Activated CD8-positive, alpha-beta memory T cell treated with anti-CD3 and anti-CD28 coated beads for 48 hours (primary cell): ENCODE measurements at places on chromosomes 5 and 9.

DNA sequence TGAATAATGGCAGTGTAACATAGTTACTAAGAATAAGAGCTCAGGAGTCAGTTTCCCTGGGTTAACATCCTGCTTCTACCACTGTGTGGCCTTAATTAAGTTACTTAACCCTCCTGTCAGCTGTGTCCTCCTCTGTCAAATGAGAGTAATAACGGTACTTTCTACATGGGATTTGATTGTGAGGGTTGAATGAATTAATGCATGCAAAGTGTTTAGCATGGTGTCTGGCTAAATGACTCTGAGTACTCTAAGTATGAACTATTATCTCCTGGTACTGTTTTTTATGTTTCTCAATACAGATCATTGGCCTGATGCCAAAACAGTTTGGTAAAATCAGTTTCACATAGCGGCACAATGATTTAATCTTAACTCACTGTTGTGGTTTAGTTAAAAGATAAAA lies 19.6 kb downstream of the ZNF131 start:
- DNase-seq, result no peak

- no peak for DNase-seq
Measured at GRCh38 chr5:73304381-73304780, 131.4 kb downstream of the TMEM174 start.

GRCh38 chr9:127534931-127535330 lies 77.1 kb upstream of the STXBP1 start:
- no peak for DNase-seq

DNA sequence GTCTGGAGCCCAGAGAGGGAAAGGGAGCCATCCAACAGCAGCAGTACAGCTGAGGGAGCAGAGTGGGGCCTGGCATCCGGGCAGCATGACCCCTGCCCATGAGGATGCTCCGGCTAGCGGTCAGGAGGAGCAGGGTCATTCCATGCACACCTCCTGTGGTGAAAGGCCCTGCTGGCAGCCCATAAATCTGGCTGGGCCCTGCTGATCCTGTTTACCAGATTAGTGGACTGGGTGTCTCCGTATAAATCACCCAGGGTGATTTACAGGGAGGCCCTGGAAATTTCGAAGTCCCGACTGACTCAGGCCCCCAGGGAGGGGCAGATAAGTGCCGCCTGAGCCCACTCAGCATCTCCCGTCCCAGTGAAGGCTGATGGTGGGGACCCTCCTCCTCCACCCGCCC lies 117.6 kb upstream of the HAND1 start:
- DNase-seq, result no peak

GRCh38 chr5:138875946-138876345 lies 811 bp upstream of the LRRTM2 start:
- DNase-seq, result no peak

GRCh38 chr9:131235480-131235851 lies 40.8 kb downstream of the FAM78A start:
- DNase-seq, result no peak

- no peak for DNase-seq
Measured at GRCh38 chr5:159403906-159404681, 73.8 kb upstream of the IL12B start.
